AG04450 (cell line): ENCODE measurements at places on chromosomes 2 and 18. TPM values are rescaled to one million over a fixed set of nuclear protein-coding genes. Genes with fewer than 3 reads are reported as not detected.

DNA sequence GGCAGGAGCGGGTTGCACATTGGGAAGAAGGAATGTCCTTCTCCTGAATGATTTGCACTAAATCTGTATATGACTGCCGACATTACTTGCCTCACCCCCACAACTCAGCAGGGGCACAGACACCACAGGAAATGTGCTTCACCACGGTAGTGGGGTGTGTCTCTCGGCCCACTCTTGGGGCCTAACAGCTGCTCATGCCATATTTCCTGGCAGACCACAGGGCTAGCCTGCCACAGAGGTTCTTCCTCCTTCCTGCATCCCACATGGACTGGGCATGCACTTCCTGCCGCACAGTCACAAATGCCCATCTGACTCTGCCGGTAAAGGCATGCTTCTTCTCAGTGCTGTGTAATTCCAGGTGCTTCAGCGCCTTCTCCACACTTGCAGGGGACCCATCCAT lies 10.3 kb upstream of the PAPOLG start:
- DNase-seq: no peak

DNA sequence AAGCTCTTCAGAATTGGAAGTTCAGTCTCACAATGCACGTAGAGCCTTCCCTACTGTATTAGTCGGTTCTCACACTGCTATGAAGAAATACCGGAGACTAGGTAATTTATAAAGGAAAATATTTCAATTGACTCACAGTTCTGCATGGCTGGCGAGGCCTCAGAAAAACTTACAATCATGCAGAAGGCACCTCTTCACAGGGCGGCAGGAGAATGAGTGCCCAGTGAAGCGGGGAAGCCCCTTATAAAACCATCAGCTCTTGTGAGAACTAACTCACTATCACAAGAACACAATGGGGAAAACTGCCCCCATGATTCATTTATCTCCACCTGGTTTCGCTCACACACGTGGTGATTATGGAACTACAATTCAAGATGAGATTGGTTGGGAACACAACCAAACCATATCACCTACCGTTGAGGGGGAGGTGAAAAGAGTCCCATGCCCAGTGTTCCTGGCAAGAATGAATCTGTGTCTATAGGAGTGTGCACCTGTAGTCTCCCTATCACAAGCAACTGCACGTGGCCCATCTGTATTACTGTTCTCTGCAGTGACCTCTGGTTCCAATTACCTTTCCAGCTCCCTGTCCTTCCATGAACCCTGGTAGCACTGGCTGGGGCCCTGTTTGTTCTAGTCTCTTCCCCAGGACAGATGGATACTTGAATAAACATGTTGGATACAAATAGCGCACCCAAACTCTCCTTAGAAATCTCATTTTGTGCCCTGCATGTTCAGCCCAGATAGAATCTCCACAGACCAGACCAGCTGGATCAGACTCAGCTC lies 44.4 kb upstream of the ATL2 start:
- DNase-seq: no peak

DNA sequence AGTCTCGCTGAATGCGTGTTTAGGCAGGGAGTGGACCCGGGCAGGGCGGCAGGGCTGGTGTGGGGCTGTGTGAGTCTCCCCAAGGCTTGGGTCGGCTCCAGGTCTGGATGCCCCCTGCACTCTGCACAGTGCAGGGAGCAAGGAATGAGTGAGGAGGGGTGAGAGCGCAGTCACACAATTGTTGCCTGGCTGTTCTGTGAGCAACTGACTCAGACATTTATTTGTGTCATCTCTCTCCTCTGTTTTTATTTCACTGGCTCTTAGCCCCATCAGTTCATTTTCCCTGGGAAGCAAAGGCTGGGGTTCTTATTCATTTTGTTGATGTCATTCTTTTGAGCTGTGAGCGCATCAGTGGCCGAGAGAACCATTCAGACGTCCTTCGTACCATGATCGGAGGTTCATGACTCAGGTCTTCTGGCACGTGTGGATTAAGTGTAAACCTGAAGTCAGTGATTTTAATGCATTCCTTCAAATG lies 61.1 kb downstream of the GATA6 start:
- peak; percentile 71 for DNase-seq

DNA sequence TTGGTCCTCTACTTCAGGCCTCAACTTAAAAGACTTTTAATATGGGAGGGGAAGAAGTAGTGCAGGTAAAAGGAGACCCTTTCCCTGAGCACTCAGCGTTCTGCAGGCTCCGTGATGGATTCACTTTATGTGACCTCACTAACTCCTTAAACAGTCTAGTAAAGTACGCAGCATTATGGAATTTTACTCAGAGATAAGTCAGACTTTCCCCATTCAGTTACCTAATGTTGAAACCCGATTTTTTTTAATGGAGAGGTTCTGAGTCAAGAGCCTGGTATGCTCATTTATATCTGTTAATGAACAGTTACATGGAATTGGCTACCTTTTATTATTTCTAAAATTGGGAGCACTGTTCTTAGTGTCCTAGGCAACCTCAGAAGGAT lies 34.1 kb downstream of the RASGRP3 start:
- peak; percentile 29 for DNase-seq

DNA sequence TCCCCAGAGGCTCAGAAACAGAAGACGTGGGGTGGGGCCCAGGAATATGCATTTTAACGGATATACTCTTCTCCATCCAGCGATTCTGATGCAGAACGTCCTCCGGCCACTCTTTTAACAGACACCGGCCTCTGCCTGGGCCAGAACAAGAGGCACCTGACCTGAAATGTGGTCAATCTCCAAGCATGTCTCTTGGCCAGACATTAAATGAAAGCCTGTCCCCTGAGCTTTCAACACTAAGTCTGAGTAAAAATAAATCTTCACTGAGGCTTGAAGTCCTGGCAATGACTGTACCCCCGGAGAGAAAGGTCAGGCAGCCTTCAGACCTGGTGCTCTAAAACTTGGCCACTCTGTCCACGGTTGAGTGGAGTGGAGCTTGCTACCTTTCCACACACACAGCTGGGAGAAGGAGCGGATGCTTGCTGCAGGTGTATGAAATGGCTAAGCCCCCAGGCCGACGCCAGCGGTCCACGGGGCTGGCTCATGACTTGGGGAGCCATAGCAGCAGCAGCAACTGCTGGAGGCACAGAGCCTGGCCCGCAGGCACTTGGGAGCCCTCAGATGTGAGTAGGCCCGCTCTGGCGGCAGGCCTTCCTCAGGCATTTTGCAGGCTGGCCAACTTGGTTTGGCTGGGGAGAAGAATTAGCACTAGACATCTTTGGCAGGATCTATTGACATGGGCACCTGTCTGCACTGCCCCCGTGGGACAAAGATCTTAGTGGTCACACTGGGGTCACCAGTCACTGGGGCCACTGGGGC lies 79.7 kb downstream of the TMEM17 start:
- no peak for DNase-seq

DNA sequence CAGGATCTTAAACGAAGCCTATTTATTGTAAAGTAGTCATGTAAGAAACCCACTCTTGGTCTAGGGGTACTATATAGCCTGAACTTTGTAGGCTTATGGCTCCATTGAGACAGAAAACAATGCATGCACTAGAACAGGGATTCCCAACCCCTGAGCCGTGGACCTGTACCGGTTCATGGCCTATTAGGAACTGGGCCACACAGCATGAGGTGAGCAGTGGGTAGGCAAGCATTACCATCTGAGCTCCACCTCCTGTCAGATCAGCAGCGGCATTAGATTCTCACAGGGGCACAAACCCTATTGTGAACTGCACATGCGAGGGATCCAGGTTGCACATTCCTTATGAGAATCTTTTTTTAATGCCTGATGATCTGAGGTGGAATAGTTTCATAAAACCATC lies 59.2 kb downstream of the ROCK1 start:
- no peak for DNase-seq

- DNase-seq: no peak
Observed at GRCh38 chr2:28565720-28566295, 69.9 kb downstream of the PLB1 start.

GRCh38 chr2:229703909-229704630 lies 10.3 kb downstream of the DNER start:
- no peak for DNase-seq

DNA sequence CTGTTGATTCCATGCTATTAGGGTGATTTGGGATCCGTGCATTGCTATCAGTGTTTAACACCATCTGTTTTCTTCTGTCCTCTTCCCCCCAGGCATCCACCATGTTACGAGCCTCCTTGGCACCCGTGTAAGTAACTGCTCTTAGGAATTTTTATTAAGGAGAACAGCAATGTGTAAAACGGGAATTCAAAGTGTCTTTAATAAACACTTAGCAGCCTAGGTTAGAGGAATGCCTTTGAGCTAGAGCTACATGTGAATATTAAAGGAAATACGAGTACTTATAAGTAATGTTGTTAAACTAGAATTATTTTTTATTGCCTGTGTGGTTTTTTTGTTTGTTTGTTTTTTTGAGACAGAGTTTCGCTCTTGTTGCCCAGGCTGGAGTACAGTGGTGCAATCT lies 58.1 kb downstream of the ARMC9 start:
- no peak for DNase-seq

GRCh38 chr2:23745726-23746105 lies 181.2 kb downstream of the ATAD2B start:
- no peak for DNase-seq

Gene IL1R1
- polyA plus RNA-seq: 88.8 and 102 TPM in 2 replicates

Gene PSTPIP2
- 11.0 and 12.6 TPM in 2 replicates for polyA plus RNA-seq

Gene DSG1
- polyA plus RNA-seq: not detected in 2 replicates

Gene OTOF
- polyA plus RNA-seq: not detected in 2 replicates

Gene GNLY
- not detected in 2 replicates for polyA plus RNA-seq
